Esophagus squamous epithelium (tissue), 5 donors: ENCODE measurements at places on chromosomes 7 and 10.

DNA sequence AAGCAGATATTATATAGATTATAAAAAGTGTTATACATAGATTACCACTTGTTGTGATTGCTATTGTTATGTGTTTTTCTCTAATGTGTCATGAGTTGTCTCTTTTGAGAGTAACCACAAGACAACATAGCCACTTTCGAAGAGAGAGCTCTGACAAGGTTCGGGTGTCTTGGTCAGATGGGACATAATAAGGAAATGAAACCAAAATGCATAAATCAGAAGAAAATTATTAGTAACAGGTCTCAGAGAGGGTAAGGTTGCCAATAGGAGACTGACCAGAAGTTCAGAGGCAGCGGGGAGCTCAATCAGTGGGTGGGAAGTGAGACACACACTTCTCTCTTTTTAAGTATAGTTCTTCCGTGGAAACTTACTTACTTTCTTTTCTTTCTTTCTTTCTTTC, 639.2 kb upstream of the POT1 start:
- no peak for DNase-seq

GRCh38 chr10:119541046-119541445, 1.5 kb downstream of the RGS10 start:
- DNase-seq, result no peak

- DNase-seq, result no peak
Measured at GRCh38 chr7:112770051-112770450, 20.1 kb downstream of the TMEM168 start.

- DNase-seq, result no peak
Measured at GRCh38 chr10:49113741-49114141, 1.6 kb downstream of the VSTM4 start.

GRCh38 chr10:58851606-58852005, 324.8 kb upstream of the PHYHIPL start:
- no peak for DNase-seq

GRCh38 chr7:145169908-145170307, 334.1 kb upstream of the TPK1 start:
- no peak for DNase-seq

DNA sequence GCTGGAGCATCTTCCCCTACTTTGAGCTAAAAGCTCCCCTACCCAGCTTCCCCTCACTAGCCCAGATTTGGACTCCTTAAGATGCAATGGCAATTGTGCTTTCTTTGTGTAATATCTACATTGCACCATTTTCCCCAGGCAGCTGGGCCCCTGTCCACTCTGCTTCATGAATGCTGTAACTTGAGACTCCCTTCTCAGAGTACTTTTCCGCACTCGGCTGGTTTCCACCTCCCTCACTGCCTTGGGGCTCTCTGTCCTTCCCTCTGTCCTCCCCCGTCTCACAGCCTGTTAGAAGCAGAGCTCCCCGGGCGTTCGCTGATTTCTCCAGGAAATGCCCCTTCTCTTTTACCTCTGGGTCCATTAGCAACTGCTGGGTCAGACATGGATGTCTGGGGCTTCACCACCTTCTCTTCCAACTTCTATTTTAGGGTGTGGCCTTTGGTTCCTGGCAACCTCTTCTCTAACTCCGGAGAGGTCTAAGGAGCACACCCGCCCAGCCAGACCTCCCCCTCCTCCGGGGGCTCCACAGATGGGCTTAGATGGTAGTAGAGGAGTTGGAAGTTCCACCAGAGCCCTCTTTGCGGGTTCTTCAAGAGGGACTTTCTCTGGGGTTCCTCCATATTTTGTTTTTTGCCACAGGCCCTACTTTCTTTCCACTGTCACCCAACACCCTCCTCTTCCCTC, 2.9 kb upstream of the TMEM72 start:
- DNase-seq, result no peak

DNA sequence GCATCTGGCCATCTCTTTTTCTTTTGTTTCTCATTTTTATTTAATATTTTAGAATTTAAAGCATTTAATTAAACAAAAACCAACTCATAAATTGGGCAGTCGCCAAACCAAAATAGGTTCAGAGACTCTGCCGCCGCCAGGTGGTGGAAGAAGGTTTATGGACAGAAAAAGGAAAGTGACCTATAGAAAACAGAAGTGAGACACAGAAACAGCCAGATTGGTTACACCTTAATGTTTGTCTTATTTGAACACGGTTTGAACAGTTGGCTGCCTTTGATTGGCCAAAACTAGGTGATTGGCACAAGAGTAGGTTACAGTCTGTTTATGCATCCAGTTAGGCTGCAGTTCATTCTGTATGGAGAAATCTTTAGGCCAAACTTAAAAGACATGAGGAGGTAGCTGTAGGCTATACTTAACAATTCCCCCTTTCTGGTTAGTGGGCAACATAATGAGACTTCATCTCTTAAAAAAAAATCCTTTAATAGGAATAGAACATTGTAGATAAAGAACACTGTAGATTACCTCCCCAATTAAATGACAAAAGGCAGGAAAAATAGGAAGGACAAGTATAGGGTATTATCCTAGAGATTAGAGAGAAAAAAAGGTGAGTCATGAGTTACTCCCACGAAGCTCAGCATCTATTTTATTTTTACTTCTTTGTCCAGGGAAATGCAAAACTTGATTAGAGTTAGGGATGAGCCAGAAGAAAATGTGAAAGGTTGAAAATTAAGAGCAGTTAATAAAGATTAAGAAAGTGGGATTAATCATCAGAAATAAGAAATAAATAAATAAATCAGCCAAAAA, 23.9 kb upstream of the CYCS start:
- no peak for DNase-seq

GRCh38 chr7:91717681-91718470, 162.6 kb downstream of the MTERF1 start:
- DNase-seq, result no peak

GRCh38 chr10:88178758-88179157, 315.3 kb downstream of the PTEN start:
- DNase-seq, result no peak

GRCh38 chr7:8783229-8783628, 349.8 kb downstream of the NXPH1 start:
- DNase-seq, result no peak

DNA sequence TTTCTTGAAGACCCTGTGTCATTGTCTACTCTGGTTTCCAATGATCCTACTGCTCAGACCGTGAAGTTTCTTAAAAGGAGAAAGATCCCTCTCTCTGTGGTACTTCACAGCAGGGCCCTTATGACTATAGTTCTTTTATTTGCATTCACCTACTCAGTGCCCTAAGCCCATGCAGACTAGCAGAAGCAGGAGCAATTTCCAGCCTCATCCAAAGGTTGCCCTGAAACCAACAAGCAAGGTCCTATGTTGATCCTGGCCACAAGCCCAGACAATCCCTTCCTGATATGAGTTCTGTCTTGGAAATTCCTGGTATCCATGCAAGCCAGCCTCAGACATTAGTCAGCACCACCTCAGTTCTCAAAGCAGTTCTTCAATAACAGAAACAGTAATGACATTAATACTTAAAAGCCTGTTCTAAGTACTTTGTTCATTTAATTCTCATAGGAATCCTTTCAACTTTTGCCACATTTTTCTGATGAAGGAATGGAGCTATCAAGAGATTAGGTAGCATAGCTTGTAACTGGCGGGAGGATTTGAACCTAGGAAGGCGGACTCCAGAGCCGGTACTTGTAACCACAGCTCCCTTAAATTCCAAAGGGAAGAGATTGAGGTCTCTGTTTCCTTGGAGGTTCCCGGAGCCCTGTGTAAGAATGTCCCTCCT, 58.1 kb upstream of the ST8SIA6 start:
- no peak for DNase-seq

DNA sequence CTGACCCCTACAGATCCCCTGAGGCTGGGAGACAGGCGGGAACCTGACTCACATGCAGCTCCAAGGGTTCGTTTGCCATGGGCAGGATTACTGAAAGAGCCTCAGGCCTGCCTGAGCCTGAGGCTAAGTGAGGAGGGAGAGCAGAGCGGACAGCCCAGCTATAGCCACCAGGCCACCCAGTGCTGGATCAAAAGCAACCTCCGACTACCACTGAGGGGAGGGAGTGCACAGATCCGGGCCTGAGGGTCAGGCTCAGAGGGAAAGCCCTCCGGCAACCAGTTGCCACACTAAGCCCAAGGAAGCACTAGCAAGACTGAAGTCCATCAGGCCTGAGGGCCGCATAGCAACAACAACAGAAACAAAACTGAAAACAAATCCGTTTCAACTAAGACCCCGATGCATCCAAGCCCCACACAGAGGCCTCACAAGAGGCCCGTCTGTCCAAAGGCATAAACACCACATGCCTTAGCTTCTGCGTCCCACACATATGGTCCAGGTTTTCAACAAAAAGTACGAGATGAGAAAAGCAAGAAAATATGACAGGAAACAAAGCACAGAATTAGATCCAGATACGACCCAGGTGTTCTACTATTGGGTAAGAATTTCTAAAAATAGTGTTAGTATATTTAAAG, 92.5 kb upstream of the VIPR2 start:
- DNase-seq, result no peak
